H1 (cell line): ENCODE measurements at places on chromosomes 2 and 18.

- peak overlapping the region; percentile 67 for H3K4me3 ChIP-seq
- H3K36me3 ChIP-seq: no peaks in the 10 kb centered on the region
- no peak overlapping the region for H3K27ac ChIP-seq
- H3K4me1 ChIP-seq: peaks cover 18% of the 10 kb centered on the region
These were observed 2.4 kb downstream of the SMAD7 start for GRCh38 chr18:48948112-48949049.

DNA sequence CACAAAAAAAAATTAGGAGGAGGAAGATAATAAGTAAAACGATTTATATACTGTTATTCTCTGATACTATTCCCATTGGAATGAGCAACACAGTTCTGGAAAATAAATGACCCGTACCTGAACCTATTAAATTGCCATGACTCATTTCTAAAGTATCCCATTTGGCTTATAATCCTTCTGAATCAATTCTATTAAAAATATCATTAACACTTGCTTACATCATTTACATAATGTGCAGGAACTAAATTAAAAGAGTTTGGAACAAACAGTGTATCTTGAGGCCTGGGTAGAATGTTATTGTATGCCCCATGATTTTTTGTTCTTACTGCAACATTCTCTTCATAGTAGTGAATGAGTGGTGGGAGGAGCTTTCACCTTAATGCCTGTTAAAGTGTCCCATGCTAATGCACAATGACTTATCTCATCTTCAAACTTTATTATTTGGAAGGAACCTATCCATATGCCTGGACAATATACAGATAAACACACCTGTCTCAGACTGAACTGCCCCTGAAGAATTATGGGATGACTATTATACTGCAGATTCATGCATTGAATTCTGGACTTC is 549.9 kb upstream of the ACVR2A start:
- no peaks in the 10 kb centered on the region for H3K4me1 ChIP-seq
- H3K27me3 ChIP-seq: no peaks in the 10 kb centered on the region
- no peaks in the 10 kb centered on the region for H3K36me3 ChIP-seq
- no peak for DNase-seq

DNA sequence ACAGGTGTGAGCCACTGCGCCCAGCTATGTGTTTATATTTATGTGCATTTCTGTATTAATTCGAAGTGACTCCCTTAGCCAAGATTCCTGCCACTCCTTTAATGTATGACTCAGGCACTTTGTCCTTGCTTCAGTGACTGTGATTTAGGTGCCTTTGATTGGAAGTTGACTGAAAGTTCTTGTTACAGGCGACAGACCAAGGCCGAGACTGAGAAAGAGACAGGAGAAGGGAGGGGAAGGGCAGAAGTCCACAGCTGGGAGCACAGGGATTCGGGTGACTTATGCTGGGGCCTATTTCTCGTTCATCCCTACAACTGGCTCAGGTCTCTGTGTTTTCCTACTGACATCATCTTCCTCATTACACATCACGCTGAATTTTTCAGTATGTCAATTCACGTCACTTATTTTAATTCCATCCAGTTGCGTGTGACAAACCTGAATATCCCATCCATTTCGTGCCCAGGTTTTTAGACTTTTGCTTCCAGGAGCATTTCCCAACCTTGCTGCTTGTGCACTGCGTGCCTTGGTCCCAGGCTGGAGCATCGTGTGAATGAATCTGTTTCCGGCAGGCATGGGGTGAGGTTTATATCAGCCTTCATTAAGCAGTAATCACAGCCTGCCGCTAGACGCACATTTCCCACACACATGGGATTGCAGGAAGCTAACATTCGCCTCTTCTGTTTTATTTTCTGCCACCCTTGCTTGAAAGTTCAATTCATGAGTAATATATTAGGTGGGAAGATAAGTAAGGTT is 42.4 kb downstream of the TMEM18 start:
- no peak overlapping the region for H3K27ac ChIP-seq
- no peak overlapping the region for H3K4me3 ChIP-seq
- peak; percentile 26 for DNase-seq
- no peaks in the 10 kb centered on the region for H3K4me1 ChIP-seq
- no peaks in the 10 kb centered on the region for H3K36me3 ChIP-seq

- peaks cover 13% of the 10 kb centered on the region for H3K4me1 ChIP-seq
- no peaks in the 10 kb centered on the region for H3K36me3 ChIP-seq
- peak overlapping the region; percentile 51 for H3K4me3 ChIP-seq
- peaks cover 9% of the 10 kb centered on the region; the same call in 1 of the 2 replicates for H3K27me3 ChIP-seq
- H3K27ac ChIP-seq: no peak overlapping the region
These were observed 879 bp upstream of the ADAM23 start for GRCh38 chr2:206442474-206442832.

- H3K36me3 ChIP-seq: no peaks in the 10 kb centered on the region
- DNase-seq: no peak
- H3K4me1 ChIP-seq: peaks cover 4% of the 10 kb centered on the region
- H3K27ac ChIP-seq: no peak overlapping the region
- no peaks in the 10 kb centered on the region for H3K27me3 ChIP-seq
- H3K4me3 ChIP-seq: no peak overlapping the region
These were observed 74.2 kb downstream of the NCAPH start for GRCh38 chr2:96409820-96410164.
